Activated T-cell treated with anti-CD3 and anti-CD28 coated beads for 1 hour (primary cell): ENCODE measurements at places on chromosomes 1 and 21.
A peak's percentile ranks its signal among the peaks of the same experiment; 100 is the strongest.

GRCh38 chr1:8293641-8294169 is 24.2 kb upstream of the SLC45A1 start:
- no peak for DNase-seq

DNA sequence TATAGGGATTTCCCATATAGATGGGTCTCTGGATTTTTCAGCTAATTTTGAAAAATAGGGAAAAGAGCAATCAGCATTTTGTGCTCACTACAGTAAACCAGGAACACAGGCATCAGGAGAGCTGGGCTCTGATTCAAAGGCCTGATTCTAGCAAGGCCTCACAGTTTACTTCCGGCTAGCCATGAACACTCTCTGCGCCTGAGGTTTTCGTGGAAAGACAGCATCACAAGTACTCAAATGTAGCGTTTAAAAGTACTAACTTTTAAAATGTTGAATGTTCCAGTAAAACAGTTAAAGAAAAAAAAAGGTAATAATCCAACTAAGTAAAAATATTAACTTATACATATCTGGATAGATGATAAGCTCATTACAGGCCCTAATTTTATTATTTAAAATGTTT is 120.6 kb downstream of the SLC45A1 start:
- DNase-seq = no peak

DNA sequence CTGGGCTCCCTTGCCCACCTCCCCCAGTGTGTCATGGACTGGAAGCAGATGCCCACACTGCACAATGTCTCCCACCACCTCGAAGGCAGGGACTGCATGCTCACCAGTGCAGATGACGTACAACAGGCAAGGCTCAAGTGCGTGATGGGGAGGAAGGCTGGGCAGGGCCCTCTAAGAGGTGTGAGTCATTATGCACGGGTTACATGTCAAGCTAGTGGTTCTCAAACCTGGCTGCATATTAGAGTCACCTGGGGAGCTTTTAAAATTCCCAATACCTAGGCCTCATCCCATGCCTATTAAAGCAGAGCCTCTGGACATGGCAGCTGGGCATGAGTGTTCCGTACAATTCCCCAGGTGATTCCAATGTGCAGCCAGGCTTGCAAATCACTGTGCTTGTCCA is 137.9 kb upstream of the NGF start:
- no peak for DNase-seq

- DNase-seq = no peak
Observed at GRCh38 chr1:114517348-114517747, 6.3 kb upstream of the TRIM33 start.

GRCh38 chr1:8457760-8458381 is 140.0 kb downstream of the SLC45A1 start:
- no peak for DNase-seq

GRCh38 chr1:36872126-36872754 is 162.1 kb downstream of the GRIK3 start:
- DNase-seq = no peak

- DNase-seq = no peak
Observed at GRCh38 chr1:47469390-47469759, 31.5 kb downstream of the FOXD2 start.

DNA sequence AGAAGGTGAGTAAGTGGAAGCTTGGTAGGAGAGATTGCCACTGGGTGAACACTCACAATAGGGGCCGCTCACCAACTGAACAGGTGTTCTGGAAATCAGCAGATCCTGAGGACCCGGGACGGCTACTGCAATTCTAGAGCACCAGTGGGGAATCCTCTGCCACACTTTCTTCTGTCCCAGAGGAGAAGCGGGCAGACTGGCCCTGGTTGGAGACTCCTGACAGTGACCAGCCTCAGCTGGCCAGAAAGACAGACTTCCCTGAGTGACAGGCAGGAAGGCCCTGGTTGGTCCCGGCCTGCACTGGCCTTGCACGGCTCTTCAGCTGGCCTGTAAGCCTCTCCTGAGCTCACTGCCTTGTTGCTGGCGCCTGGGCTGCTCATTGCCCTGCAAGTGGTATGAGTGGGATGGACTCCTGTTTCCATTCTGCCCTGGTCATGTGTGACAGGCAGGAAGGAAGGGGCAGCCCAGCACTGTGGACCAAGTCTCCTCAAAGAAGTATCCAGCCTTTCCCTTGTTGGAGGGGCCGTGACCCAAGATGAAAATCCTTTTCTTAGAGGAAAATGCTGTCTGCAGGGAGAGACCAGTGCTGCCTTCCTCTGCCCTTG is 34.5 kb downstream of the MAN1C1 start:
- no peak for DNase-seq

DNA sequence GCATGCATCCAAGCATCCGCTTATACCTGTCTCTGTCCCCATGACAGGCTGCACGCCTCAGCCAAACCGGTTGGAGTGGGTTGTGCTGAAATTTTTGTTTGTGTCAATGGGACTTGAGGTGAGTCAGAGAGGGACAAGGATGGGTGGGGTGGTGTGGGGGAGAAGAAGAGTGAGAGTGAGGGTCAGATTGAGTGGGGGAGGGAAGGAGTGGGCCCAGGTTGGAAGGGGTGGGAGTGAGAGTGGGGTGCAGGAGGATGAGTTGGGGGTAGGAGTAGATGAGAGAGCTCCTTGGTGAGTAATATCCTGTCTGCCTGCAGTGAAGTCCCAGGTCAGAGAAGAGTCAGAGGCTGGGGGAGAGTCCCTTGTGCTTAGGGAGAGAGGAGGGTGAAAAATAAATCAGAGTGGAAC is 3.3 kb upstream of the NECTIN4 start:
- DNase-seq = no peak

DNA sequence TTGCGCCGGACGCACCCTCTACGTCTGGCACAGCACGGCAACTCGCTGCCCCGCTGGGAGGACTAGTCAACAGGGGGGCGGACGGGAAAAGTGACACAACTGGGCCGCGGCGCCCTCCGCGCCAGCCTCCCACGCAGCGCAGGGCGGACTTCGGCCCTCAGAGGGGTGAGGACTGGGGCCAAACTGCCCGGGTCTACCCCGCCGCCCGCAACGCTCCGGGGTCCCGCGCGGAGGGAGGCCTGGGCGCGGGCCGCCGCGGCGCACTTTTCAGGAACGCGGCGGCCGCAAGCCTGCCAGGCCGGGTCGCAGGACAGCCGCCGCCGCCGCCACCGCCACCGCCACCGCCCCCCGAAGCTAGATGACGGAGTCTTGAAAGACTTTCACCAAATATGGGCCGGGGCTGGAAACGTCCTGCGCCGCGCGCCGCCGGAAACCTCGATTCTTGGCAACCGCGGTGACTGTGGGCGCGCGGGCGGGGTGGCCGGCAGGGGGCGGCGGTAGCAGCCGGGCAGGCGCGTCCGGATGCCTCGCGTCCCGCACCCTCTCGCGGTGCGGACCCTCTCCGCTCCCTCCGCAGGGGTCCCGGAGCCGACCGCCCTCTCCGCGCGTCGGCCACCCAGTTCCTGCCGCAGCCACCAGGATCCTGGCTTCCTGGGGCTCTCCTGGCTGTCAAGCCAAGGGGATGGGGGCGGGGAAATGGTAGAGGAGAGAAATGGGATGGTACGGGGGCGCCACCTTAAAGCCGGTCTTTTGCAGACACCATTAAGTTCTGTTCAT is 3.7 kb upstream of the CCN1 start:
- DNase-seq = no peak

DNA sequence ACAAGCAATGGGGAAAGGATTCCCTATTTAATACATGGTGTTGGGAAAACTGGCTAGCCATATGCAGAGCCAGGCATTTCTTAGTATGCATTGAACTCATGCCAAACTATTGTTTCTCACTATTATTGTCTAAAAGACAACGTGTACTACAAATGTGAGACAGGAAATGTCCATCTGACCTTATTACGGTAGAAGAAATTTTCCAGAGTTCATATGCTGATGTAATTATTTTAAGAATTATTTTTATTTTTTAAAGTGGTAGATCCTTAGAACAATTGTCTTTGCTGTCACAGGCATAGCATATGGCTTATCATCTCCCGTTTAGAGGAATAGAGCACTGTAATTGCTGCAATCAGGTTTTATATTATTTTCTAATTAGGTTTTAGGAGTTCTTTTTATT is 75.2 kb upstream of the S1PR1 start:
- DNase-seq = no peak

- DNase-seq = no peak
Observed at GRCh38 chr1:27576806-27577227, 27.1 kb downstream of the AHDC1 start.

GRCh38 chr1:156146020-156146768 is 7.2 kb upstream of the SEMA4A start:
- peak; percentile 19 for DNase-seq

- no peak for DNase-seq
Observed at GRCh38 chr1:94600556-94600955, 59.0 kb upstream of the F3 start.

DNA sequence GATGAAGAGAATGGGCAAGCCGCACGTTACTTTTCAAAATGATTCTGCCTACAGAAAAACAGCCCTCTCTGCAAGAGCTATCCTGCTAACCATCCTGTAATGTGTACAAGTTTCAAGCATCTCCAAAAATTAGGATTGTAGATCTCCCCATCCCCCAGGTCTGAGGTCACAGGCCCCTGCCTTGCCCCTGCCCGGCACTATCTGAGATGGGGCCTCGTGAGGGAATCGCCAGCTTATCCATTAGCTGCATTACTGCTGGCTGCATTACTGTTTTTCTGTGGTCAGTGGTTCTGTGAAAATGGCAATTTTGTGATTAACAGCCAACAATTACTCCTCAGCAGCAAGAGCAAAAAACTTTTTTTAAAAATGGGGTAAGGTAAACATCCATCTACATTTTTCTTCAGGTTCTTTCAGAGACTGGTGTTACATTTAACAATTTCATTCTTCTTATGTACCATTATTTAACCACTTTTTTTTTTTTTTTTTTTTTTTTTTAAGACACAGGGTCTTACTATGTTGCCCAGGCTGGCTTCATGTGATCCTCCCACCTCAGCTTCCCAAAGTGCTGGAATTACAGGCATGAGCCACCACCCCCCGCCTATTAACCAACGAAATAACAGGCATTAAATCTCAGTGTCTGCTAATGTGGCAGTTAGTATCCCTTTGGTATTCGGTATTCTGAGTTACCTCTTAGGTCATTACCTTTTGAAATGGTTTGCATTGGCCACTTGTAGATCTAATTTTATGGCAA is 83.8 kb downstream of the MRPL37 start:
- no peak for DNase-seq
